ENCODE measurements at places on chromosomes 7 and 10. TPM values are rescaled to one million over a fixed set of nuclear protein-coding genes. Genes with fewer than 3 reads are reported as not detected.

Gene GDF2
- not detected for total RNA-seq

Gene GHRHR
- 12.3 TPM for total RNA-seq

DNA sequence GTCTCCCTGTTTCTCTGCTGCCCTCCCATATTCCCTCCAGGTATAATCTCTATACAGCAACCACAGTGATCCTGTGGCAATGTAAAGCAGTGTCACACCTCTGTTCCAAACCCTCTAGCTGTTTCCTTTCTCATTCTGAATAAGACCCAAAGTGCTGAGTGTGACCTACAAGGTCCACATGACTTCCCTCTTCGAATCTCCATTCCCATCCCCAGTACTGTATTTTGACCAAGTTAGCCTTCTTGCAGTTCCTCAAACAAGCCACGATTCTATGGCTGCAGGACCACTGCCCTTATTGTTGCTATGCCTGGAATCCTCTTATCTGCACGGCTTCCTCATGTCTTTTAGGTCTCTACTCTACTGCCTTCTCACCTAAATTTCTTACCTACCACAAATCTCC lies 291.9 kb downstream of the DOCK4 start:
- no peak for DNase-seq

DNA sequence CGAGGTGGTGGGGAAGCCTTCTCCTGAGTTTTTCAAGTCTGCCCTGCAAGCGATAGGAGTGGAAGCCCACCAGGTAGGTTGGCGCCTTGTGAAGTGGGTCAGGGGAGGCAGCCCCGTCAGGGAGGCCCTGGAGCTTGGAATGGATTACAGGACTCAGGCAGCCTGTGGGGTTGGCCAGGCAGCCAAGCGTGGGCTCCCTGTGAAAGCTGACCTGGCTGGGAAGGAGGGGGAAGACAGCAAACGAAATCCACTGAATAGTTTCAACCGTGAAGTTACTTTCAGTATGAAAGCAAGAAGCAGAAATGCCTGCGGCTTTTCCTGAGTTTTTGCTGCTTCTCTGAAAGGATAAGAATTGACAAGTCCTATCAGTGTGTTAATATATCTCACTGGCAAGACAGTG lies 36.4 kb downstream of the LHPP start:
- DNase-seq = no peak

Gene PURB
- total RNA-seq = 21.9 TPM

- no peak for DNase-seq
Observed at GRCh38 chr7:103718482-103719061, 270.9 kb downstream of the RELN start.

Gene ANKRD61
- not detected for total RNA-seq

DNA sequence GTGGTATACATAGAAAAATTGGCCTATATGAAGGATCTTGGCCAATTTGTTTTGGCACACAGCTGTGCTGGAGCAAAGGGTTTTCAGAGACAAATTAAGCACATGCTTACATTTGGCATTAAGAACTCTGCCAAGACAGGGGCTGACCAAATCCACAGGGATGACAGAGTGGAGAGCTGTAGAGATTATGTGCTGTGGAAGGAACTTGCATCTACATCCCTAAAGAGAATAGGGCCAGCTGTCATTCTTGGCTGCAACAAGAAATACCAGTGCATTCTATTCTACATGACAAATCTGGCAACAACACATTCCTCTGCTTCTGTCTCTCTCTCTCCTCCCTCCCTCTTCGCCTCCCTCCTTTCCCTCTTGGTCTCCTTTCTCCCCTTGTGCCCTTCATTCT lies 75.6 kb downstream of the POM121L12 start:
- no peak for DNase-seq

DNA sequence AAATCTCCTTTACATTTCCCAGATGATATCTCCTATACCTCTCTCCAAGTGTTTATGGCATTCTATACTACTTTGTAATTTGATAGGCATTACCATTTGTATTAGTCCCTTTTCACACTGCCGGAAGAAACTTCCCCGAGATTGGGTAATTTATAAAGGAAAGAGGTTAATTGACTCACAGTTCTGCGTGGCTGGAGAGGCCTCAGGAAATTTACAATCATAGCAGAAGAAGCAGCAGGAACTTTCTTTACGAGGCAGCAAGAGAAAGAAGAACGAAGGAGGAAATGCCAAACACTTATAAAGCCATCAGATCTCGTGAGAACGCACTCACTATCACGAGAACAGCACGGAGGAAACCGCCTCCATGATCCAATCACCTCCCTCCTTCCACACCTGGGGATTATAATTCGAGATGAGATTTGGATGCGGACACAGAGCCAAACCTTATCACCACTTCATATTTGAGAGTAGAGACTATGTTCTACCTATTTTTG lies 1194.6 kb downstream of the SORCS1 start:
- no peak for DNase-seq

GRCh38 chr7:28474640-28475039 lies 62.3 kb downstream of the CREB5 start:
- no peak for DNase-seq

- no peak for DNase-seq
Observed at GRCh38 chr10:32793033-32793432, 165.0 kb downstream of the ITGB1 start.
